ENCODE measurements at places on chromosomes 5 and 9. TPM values are rescaled to one million over a fixed set of nuclear protein-coding genes. Genes with fewer than 3 reads are reported as not detected.
A peak's percentile ranks its signal among the peaks of the same experiment; 100 is the strongest.

The TSSK1B gene
- total RNA-seq, result not detected

GRCh38 chr9:91502913-91503672 is 79.5 kb upstream of the NFIL3 start:
- H3K4me3 ChIP-seq, result no peak overlapping the region
- no peak overlapping the region for H3K27ac ChIP-seq
- no peaks in the 10 kb centered on the region for H3K36me3 ChIP-seq
- no peaks in the 10 kb centered on the region for H3K4me1 ChIP-seq
- H3K27me3 ChIP-seq, result peaks cover 18% of the 10 kb centered on the region

The CTXN3 gene
- total RNA-seq, result not detected

The MAMDC2 gene
- total RNA-seq, result not detected

DNA sequence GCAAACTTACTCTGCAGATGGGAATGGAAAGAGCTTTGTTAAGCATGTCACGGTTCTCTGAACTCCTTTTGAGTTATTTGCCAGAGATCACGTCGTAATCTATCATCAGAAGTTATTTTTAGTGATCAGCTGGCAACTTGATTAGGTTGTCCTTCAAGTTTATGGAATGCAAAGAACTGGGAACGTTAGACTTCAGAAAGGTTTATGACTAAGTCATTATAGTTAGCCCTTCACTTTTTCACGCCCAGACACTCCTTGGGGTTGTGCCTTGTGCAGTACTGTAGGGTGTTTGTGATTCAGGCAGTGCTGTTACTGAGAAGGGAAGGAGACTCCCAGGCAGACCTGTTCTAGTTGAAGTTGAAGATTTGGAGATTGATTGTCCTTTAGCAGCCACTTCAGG is 26.8 kb upstream of the PHF2 start:
- DNase-seq, result no peak
- H3K27ac ChIP-seq, result no peak overlapping the region

GRCh38 chr5:51691538-51692079 is 308.4 kb downstream of the ISL1 start:
- no peak overlapping the region for H3K4me3 ChIP-seq
- no peak for DNase-seq
- no peaks in the 10 kb centered on the region for H3K36me3 ChIP-seq
- H3K27ac ChIP-seq, result no peak overlapping the region
- no peaks in the 10 kb centered on the region for H3K27me3 ChIP-seq

DNA sequence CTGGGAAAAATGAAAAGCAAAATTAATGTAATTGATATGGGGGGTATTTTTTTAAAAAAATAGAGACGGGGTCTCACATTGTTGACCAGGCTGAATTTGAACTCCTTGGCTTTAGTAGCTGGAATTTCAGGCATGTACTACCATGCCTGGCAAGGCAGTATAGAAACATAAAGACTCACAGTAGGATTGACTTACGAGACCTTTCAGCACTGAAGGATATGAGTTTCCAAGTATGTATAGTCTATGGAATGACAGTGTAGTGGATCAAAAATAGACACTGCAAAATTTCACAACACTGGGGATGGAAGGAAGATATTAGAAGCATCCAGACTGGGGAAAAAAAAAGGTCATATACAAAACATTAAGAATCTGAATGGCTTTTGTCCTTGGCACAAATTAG is 6.8 kb downstream of the DCP2 start:
- peaks cover 48% of the 10 kb centered on the region for H3K36me3 ChIP-seq
- H3K27me3 ChIP-seq, result no peaks in the 10 kb centered on the region
- no peak overlapping the region for H3K4me3 ChIP-seq
- peaks cover 63% of the 10 kb centered on the region for H3K4me1 ChIP-seq

GRCh38 chr5:90932052-90932699 is 373.6 kb downstream of the ADGRV1 start:
- no peak overlapping the region for H3K4me3 ChIP-seq
- DNase-seq, result peak; percentile 47
- no peak overlapping the region for H3K27ac ChIP-seq
- H3K27me3 ChIP-seq, result peaks cover 4% of the 10 kb centered on the region
- H3K4me1 ChIP-seq, result no peaks in the 10 kb centered on the region

The PCDHGA4 gene
- not detected for total RNA-seq

DNA sequence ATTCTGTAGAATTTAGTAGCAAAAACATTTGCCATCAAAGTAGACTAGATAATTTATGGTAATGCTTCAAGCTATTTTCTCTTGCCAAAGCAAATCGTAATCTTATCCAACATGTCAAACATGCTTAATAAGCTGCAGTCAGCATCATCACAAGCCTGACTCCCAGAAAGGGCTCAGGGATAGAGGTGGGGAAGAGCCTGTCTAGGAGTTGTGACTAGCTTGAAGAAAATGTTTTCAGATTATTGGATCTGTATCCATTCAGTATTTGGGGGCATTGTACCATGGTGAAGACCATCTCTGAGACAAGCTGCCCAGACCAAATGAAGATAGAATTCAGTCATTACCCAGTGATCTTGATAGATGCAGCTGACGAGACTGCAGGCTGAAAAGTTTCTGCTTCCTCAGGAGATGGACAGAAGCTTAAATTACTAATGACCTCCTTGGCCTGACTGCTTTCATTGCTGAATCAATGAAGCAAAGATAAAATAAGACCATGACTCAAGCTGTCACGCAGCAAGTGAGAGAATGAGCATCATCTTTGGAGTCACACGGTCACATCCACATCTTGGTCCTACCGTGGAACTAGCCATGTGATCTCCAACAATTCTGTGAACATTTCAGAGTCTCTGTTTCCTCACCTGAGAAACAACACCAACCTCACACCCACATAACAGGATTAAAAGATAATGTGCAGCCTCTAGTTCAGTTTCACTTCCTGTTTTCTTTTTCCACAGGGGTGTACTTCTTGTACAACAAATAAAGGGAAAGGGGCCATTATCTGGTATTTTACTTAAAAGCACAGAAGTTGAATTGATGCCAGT is 9.4 kb downstream of the ERAP2 start:
- H3K27ac ChIP-seq, result peak overlapping the region; percentile 91
- H3K4me1 ChIP-seq, result peaks cover 74% of the 10 kb centered on the region
- peak; percentile 63 for DNase-seq
- H3K4me3 ChIP-seq, result peak overlapping the region; percentile 48

The GRIA1 gene
- not detected for total RNA-seq

All from activated CD4-positive, alpha-beta T cell treated with anti-CD3 and anti-CD28 coated beads, Interleukin-2, amount 10 ng/mL, durations not matched to agents 7 days and 5 days (primary cell).